Nephron progenitor cell (in vitro differentiated cells): ENCODE measurements at places on chromosomes 4 and X.

- no peak for DNase-seq
These were observed 33.9 kb upstream of the ATP6AP2 start for GRCh38 chrX:40546870-40547269.

GRCh38 chr4:147777456-147778091 is 45.7 kb downstream of the ARHGAP10 start:
- no peak for DNase-seq

DNA sequence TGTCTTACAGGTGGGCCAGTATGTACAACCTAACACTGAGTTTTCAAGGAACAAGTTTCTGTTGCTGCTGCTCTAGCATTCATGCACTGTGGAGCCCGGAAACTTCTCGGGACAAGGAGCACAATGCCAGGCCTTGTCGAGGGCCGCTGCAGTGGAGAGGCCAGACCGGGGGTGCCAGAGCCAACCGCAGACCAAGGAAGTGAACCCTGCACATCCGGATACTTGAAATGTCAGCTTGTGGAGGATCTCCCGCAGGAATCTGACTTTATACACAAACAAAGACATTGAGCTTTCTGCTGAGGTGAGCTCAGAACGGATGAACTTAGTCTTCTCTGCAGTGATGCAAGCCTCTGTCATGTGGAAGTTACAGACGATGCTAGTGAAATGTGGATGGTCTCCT is 99.5 kb downstream of the ZNF827 start:
- no peak for DNase-seq

DNA sequence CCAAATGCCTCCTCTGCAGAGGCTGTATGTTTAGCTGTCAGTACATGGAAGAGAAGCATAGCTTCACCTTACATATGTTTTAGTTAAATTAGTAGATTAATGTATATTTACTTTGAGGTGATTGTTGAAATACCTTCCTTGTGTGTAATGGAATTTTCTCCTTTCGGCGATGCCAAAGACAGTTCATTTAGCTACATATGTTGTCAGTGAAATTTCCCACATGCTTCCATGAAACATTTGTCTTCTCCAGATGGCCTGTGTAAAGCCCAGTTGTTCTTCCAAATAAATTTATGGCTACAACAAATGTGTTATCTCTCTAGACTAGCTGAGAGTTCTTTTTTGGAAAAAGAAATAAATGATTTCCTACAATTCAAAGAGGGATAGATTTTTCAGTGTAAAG is 95.2 kb downstream of the GPAT3 start:
- no peak for DNase-seq

- no peak for DNase-seq
These were observed 165.0 kb downstream of the AMELX start for GRCh38 chrX:11458170-11458569.

GRCh38 chr4:120017939-120018692 is 48.5 kb downstream of the MAD2L1 start:
- no peak for DNase-seq

DNA sequence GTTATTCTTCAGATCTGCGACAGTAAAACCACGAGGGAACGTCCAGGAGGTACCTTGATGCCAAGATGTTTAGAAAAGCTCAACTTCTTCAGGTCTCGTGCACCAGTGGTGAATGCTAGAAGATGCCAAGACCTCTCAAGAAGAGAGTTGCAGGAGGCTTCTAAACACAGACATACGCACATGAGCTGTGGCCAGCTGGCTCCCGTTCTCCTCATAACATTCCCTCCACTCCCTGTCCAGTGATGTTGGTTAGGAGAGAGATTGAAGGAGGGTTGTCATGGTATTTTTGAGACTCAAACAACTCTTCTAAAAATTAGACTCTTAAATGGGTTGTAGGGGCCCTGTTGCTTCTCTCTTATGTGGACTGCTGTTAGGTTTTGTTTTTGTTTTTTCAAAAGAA is 184.3 kb downstream of the QDPR start:
- DNase-seq: no peak

DNA sequence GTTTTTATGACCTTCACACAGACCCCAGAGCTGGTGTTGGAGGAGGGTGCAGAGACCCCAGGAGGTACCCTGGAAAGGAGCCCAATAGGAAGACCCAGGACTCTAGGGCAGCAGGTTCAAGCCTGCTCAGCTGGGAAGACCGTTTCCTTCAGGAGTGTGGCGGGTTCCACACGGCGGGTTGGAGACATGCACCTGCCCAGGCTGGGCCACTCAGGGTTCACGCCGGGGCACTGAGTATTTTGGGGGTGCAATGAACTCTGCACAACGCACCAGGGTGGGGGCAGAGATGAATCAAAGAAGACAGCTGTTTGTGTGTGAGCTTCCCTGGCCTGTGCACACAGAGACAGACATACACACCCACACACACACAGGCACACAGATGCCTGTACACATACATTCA is 52.5 kb upstream of the PPP2R3B start:
- no peak for DNase-seq

DNA sequence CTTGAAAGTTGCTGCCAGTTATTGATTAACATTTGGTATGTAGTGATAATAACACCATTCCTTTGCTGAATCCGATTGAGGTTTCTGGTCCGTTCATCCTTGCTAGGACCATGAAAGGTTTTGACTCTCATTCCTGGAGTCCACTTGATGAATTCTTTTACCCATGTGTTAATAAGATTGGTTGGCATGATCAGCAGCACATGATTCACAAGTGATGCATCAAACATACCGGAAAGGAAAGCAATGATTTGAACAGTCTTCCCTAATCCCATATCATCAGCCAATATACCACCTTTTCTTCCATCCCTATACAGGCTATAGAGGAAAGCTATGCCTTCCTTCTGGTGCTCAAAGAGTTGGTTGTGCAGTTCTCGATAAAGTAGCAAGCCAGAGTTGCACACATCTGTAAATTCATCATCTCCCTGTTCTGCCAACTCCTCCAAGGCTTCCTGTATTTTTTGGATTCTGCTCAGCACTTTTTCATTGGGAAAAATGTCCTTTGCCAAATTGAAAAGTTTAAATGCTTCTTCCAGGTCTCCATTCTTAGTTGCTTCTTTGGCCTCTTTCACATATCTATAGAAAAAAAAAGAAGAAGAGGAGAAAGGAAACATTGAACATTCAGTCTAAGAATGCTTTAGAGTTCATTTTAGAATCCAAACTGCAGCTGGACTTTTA is 26.7 kb downstream of the PIN4 start:
- no peak for DNase-seq

- DNase-seq: no peak
These were observed 163.9 kb upstream of the SLC7A11 start for GRCh38 chr4:138405934-138406567.

DNA sequence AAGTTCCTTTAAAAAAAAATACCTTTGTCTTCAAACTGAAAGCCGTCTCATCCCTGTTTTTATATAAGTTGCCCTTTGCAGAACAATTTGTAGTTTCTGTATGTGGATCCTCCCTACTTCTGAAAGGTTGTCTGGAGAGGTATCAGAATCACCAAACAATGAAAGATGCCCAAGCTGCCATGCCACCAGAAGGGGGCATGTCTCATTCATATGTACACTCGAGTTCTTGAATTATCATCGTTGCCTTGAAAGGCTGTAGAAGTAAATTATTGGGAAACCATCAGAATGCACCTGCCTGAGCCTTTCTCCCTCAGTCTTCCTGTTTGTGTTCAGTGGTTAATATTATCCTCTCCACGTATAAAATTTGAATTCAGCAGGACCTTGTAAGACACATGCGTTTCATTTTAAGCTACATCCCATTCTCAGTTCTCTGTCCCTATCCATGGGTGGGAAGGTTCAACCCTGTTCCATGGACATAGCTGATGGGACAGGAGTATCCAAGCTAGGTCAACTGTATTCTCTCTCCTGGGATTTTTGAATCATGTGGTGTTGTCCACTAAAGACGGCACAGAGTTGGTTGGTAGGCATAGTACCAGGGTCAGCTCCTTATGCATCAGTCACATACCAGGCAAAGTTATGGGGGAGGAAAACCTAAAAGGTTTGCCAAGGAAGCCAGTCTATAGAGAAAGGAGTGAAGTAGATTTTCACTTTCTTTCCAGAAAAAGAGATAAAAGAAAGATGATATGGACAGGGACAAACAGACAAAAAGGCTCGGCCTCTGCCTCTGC is 24.0 kb downstream of the GALNT7 start:
- no peak for DNase-seq

DNA sequence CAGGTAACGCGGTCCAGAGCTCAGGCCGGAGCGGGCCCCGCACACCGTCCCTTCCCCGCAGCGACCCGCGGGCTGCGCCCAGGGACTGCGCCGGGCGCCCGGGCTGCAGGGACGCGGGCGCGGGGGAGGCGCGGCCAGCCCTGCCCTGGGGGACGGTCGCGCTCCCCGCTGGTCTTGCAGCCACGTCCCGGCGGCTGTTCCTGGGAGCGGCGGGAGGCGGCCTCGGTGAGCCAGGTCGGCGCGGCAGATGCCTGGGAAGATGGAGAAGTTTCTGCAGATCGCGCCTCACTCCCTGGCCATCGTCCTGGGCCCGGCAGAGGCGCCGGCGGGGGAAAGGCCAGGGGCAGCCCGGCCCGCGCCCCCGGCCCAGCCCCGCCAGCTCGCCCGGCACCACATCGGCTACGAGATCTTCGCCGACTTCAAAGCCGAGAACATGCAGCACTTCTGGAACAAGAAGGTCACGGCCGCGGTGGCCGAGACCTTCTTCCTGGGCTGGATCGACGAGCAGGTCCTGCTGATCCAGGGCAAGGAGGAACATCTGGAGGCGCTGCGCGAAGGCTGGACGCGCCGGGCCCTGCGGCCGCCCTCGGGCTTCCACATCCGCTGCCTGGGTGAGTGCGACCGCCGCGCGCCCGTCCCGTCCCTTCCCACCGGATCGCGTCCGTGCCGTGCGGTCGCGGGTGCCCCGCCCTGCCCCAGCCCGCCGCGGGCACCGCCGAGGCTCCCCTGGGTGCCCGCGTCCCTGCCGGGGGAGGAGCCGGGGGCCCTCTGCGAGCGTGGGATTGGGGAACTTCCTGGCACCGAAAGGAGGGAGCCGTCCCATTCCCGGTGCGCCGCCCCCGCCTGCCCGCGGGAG is 107.4 kb upstream of the STOX2 start:
- peak; percentile 70 for DNase-seq

GRCh38 chr4:80335554-80336358 is at the start of gene CFAP299:
TSS of gene CFAP299 (plus strand) at chr4:80335730.
- DNase-seq: peak; percentile 89

- DNase-seq: no peak
These were observed 5.4 kb downstream of the DAPP1 start for GRCh38 chr4:99821918-99822503.

DNA sequence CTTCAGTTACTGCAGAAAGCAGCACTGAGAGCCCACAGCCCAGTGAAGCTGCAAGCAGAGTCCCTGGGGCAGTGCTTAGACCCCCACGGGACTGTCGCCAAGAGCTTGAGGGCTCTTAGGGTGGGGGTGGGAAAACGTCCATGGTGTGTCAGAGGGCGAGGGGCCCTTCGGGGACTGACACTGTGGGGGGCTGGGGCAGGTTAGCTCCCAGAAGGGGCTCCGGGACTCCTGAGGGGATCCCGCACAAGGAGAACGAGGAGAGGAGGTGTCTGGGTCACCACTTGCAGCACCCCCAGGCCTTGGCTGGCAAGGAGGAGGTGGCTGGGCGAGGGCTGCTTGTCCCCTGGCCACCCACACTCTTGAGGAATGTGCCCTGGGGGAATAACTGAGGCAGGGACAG is 20.8 kb downstream of the NAT8L start:
- no peak for DNase-seq

- DNase-seq: no peak
These were observed 263.2 kb downstream of the TECRL start for GRCh38 chr4:64146030-64146429.

DNA sequence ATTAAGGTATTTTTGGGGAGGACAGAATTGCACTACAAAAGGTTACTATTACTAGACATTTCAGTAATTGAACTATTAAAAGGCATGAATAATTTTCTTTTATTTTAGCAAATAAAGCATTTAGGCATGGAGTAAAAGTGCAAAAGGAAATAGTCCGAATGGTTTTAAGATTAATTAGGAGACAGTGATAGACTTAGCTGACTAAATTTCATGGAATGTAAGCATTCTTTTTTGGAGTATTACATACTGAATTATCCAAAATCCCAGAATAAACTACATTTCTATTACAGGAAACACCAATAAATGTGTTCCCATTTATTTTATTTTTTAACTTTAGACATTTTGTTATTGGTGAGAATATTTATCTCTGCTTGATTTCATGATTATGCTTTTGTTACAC is 30.7 kb upstream of the MAP9 start:
- DNase-seq: no peak

DNA sequence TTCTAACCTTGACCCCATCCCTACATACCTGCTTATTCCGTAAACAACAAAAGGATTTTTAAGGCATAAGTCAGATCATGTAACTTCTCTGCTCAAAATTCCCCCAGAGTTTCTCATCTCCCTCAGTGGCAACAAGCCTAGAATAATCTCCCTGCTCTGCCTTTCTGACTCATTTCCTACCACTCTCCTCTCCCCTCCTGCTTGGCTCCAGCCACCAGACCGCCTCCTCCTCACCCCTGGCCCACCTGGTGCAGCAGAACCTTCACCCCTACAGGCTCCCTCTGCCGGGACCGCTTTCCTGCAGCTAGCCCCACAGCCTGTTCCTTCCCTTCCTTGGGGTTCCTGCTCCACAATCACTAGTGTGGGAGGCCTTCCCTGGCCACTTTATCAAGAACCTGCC is 32.1 kb downstream of the TSPAN5 start:
- no peak for DNase-seq

DNA sequence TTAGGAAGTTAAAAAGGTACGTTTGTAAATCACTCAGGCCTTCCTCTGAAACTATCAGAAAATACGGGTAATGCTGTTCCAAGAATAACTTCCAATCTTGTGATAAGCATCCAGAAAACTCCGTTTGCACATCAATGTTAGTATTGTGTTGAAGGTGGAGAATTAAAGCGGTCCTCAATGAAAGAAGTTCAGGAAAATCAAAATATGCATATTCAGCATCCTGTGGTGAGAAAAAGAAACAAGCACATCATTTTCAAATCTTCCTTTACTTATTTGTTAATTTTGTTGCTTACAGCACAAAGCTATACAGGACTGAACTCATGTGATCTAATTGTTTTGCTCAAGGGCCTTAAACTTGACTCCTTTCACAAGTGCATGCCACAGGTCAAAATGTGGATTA is 18.5 kb downstream of the DDX60L start:
- no peak for DNase-seq

DNA sequence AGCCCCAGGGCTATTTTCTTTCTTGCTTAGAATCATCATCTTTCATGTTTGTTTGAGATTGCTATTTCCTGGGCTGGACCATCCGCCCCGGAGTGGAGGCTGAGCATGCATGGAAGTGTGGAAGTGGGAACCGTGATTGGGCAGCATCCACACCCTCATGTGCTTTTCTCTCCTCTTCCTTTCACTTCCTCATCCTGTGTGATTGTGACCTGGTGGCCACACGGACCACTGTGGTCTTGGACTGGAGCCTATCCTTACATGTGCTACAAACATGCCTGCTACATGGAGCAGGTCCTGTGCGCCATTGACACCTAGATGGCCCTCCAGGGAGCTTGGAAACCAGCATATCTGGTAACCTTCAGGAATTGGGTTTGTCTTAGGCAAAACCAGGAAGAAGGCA is 175.9 kb upstream of the LCORL start:
- DNase-seq: no peak

GRCh38 chr4:137694138-137694537 is 161.8 kb upstream of the PCDH18 start:
- no peak for DNase-seq

- no peak for DNase-seq
These were observed 278.9 kb downstream of the INPP4B start for GRCh38 chr4:142567199-142567598.
